ENCODE measurements at places on chromosomes 3 and 15.

GRCh38 chr3:65751123-65751700 lies 287.5 kb downstream of the MAGI1 start:
- peak; percentile 27 for DNase-seq

- DNase-seq: no peak
Measured at GRCh38 chr3:152688313-152688712, 146.6 kb upstream of the P2RY1 start.

- DNase-seq: no peak
Measured at GRCh38 chr3:116806351-116806750, 96.8 kb downstream of the TUSC7 start.

DNA sequence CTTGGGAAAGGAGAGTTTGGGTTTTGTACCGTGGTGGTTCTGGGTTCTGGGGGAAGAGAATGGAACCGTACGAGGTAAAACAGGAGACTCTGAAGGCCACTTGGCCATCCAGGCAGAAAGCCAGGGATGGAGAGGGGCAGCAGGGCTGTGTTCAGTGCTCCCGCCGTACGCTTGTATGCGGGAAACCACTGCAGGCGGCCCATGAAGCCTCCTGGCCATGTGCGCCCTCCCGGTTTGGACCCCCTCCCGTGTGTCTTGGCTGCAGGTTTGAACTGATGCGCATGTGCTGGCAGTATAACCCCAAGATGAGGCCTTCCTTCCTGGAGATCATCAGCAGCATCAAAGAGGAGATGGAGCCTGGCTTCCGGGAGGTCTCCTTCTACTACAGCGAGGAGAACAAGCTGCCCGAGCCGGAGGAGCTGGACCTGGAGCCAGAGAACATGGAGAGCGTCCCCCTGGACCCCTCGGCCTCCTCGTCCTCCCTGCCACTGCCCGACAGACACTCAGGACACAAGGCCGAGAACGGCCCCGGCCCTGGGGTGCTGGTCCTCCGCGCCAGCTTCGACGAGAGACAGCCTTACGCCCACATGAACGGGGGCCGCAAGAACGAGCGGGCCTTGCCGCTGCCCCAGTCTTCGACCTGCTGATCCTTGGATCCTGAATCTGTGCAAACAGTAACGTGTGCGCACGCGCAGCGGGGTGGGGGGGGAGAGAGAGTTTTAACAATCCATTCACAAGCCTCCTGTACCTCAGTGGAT lies 50.6 kb downstream of the PGPEP1L start:
- DNase-seq: no peak

- peak; percentile 82 for DNase-seq
Measured at GRCh38 chr15:59199626-59200465, 6.8 kb upstream of the LDHAL6B start.

GRCh38 chr3:16998236-16998923 lies 113.6 kb downstream of the PLCL2 start:
- no peak for DNase-seq

DNA sequence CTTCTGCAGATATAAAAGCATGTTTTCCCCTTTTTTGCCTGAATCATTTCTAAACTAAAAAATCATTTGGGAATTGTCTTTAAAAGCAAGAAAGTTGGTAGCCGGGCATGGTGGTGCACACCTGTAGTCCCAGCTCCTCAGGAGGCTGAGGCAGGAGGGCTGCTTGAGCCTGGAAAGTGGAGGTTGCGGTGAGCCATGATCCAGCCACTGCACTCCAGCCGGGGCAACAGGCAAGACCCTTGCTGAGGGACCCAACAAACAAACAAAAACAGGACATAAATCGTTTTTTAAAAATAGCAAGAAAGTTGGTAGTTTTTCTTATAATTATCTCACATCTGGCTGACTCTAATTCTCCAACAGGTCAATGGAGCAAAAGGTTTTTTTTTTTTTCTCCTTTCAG lies 2.5 kb downstream of the HIGD1A start:
- no peak for DNase-seq

DNA sequence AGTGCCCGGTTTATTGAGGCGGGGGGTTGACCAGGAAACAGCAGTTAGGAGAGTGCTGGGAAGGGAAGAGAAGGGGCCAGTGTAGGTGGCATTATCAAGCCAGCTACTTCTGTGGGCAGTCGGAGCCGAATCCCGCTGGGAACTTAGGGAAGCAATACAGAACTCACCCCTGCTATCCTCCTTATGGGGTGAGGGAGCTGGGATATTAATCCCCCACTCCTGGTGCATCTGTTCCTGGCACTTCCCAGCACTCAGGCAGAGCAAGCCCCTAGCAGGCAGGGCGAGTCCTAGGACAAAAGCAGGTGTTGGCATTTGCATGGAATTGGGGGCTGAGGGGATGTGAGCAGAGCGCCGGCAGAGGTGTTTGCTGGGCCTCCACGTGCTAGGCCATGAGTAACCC lies 48.6 kb downstream of the SMAD6 start:
- DNase-seq: no peak

DNA sequence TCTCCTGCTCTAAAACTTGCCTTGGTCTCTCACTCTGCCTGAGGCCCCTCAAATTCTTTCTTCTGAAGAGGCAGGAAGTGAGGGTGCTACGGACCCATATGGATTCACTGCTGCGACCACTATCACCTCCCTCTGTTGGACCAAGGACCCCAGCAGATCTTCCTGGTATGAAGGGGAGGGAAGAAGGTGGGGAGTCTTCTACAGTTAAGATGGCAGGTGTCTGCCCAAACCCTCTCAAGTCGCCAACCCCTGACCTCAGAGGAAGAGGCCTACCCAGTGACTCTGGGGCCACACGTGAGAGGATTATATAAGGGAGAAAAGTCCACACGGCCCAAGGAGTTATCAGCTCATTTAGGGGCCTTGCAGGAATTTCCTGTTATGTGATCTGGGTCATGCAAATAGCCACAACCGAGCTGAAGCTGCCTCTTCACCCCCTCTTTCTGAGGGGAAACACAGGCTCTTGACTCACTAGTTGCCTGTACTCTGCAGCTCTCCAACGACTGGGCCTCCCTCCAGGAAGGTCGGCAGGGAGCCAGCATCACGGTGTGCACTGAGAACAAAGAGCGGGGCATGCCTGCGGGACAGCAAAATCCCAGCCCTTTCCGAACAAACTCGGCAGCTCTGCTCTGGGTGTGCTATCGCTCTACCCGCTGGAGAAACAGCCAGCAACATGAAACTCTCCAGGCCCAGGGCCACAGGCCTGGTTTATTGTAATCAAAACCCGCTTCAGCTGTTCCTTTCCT lies 116.0 kb downstream of the XXYLT1 start:
- peak; percentile 95 for DNase-seq
